Calu3 (cell line): ENCODE measurements at places on chromosomes 11 and 22.

DNA sequence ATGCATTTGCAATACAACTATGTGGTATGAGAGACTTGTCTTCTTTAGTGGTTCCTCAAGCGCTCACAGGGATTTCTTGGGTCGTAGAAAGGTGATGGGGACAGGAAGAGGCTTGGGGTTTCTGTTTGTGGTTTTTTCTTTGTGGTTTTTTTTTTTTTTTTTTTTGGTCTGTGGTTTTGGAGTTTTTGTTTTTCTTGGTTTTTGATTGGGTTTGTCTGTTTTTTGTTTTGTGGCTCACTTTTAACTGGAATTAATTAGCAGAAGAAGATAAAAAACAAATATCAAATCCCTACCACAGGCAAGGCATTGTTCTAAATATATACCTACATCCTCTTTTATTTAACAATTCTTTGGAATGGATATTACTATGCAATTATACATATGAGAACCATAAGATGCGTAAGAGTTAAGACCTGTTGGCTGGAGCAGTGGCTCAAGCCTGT is 5.5 kb downstream of the TTC28 start:
- peak; percentile 9 for DNase-seq

DNA sequence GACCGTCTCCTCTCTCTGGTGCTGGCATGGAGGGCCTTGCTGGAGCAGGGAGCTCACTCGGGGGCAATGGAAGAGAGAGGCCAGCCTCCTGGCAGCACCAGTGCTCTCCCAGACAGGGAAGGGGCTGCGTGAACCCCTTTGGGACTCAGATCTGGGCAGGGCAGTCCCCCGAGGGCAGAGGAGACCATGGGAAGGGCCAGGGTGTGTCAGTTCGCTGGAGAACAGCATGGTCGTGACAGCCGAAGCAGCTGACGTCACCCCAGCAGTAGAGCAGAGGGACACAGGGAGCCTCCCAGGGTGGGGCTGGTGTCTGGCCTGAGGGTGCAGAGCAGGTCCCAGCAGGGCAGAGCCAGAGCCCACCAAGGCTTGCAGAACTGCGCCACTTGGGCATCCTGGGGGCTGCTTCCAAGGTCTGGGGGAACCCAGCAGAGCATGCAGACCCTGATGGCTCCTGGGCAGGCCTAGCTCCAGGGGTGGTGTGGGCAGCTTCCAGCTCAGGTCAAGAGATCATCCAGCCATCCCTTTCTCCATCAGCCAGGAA is 71.0 kb upstream of the KCNQ1OT1 start:
- DNase-seq = no peak

GRCh38 chr11:37503411-37504059 is 905.5 kb upstream of the RAG2 start:
- DNase-seq = no peak

GRCh38 chr11:63764340-63764678 is 4.3 kb downstream of the ZFTA start:
- no peak for DNase-seq

DNA sequence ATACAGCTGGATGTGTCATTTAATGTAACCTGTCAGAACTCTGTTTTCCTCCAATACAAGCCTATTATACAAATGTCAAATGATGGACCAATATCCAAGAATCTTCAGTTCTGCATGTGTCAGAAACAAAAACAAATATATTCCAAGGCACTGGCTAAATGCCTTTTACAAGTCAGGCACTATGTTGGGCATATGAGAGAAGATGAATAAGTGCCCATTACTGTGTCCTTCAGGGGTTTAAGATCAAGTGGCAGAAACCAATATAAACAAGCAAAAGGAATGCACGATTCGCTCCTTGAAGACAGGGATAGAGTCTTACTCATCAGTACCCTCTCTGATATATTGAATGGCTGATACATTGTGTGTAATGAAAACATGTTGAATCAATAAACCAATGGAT is 254.4 kb downstream of the TTC28 start:
- no peak for DNase-seq

DNA sequence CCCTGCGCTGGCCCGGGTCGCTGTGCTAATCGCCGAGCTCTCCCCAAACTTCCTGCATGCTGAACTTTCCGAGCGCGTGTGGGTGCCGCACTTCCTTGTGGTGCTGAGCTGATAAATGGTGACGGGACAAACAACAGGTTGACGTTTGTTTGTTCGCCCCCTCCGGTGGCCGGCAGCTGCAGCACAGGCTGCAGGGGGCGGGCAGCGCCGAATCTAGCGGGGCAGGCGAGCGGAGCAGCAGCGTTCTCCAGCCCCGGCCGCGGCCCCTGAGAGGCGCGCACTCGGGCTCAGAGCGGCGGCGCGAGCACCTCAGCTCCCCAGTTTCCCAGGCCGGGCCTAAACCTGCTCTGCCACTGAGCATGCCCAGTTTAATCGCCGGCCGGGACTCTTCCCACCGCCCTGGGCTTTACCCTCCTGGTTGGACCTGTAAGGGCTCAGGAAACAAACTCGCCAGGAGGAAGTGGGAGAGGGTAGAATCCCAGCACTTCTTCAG is at the start of gene PDGFD:
PDGFD (minus strand) TSS at position 120 of the 493 bp plus-strand sequence.
- DNase-seq = peak; percentile 79

DNA sequence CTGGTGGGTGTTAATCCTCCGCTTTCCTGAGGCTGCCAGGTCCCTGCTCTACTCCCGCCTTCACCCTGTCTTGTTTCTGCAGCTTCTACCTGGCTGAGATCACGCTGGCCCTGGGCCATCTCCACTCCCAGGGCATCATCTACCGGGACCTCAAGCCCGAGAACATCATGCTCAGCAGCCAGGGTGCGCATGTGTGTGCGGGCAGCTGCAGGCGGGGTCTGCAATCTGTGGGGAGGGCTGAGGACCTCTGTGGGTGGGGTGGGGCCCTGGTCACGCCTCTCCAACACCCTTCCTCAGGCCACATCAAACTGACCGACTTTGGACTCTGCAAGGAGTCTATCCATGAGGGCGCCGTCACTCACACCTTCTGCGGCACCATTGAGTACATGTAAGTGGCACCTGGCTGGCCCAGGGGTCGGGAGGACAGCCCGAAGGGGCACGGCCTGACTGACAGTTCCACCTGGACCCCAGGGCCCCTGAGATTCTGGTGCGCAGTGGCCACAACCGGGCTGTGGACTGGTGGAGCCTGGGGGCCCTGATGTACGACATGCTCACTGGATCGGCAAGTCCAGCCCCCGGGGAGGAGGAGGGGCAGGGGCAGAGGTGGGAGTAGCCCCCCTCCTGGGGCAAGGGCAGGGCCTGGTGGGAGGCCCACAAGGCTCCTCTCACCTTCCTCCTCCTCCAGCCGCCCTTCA is 4.5 kb downstream of the RPS6KB2 start:
- DNase-seq = no peak

DNA sequence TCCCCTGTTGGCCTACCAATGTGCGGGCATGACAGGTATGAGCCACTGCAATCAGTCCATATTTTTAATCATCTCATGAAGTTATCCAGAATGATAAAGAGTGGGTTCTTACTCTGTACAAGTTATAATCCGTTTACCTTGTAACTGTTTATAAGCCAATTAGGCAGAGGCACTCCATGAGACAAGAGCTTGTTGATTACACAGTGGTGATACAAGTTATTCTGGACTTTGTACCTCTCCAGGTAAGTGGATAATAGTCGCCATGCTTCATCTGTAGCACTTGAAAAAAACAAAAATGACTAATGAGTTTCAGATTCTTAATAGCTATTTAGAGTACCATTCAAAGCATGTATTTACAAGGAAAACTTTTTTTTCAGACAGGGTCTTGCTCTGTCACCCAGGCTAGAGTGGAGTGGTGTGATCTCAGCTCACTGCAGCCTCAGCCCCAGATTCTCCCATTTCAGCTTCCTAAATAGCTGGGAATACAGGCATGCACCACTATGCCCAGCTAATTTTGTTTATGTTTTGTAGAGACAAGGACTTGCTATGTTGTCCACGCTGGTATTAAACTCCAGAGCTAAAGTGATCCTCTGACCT is 17.7 kb upstream of the FNBP4 start:
- no peak for DNase-seq

DNA sequence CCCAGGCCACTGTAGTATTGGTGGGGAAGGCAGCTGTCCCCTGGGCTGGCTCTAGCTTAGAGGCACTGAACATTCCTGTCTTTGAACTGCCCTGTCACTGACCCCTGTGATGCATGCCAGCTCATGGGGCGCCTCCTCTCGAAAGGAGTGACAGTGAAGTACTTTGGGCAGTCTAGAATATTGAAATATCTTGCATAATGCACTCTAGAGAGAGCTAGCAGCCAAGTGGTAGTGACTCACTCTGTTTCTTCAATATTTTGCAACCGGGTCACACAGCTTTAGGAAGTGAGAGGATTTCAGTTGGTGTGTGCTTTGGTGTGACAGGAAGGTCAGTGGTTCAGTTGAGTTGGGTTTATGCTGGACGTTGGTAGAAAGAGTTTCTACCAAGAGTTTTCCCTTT is 35.5 kb upstream of the ST14 start:
- peak; percentile 72 for DNase-seq

DNA sequence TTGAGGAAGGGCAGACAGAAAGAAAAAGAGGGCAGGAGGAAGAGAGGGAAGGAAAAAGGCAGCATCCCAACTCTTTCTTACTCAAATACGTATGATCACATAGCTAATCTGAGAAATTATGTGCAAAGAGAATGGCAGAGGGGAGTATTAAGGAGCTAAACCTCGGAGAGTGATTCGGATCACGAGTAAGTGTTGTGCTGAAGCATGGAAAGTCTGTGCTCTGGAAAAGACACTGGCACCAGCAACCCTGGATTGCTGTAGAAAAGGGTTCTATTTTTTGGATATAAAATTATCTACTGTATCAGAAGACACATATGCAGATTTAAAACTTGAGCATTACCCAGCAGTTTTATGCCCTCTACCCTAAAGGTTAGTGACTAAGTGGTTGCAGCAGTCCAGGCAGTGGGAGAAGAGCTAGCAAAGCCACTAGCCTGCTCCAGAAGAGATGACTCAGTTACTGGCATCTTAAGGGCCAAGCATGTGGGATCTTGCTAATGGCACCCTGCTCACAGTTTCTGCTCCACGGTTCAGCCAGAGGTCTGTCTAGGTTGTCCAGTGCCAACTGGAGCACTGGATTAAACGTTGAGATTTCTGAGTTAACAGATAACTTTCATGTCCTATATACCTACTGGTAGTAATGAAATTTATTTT is 151.7 kb downstream of the SWAP70 start:
- DNase-seq = no peak

GRCh38 chr11:2576111-2576510 is 123.7 kb downstream of the KCNQ1OT1 start:
- DNase-seq = no peak

- DNase-seq = no peak
Observed at GRCh38 chr11:34327804-34328631, 29.8 kb downstream of the ABTB2 start.

- DNase-seq = no peak
Observed at GRCh38 chr22:35578836-35579575, 38.1 kb downstream of the MB start.

GRCh38 chr11:121426476-121427399 is 25.4 kb upstream of the SORL1 start:
- peak; percentile 16 for DNase-seq

DNA sequence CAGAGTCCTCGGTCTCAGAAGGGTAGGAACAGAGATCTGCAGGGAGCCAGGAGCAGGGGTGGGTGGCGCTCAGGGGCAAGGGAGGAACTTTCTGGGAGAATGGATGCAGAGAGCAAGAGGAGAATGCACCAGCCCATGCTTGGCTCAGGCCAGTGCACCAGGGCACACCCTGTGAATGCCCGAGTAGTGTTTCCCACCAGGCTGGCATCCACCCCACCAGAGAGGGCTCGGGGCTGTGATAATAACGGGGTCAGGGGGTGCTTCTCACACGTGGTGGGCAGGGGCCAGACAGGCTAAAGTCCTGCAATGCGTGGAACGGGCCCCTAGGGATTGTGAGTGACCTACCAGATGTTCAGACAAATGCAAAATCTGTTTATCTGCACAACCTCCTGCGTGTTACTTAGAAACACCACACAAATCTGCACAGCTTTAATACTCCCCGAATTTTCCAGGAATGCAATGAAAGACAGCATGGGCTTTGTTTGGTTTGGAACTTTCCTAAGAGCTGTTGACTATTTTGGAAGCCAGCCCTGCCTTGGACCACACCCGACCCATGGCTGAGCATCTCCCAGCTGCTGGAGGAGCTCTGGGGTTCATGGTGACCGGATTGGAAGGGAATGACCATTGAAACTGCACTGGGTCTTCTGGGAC is 368.3 kb downstream of the SHANK2 start:
- DNase-seq = no peak

GRCh38 chr11:60485987-60486386 is 6.6 kb upstream of the MS4A12 start:
- DNase-seq = peak; percentile 67
